ENCODE measurements at places on chromosomes 3 and 15. TPM values are rescaled to one million over a fixed set of nuclear protein-coding genes. Genes with fewer than 3 reads are reported as not detected.
A peak's percentile ranks its signal among the peaks of the same experiment; 100 is the strongest.

GRCh38 chr15:86557018-86557550 lies 477.4 kb downstream of the AGBL1 start:
- DNase-seq, result no peak

- DNase-seq, result no peak
These were observed 9.1 kb downstream of the FES start for GRCh38 chr15:90893175-90894090.

- no peak for DNase-seq
These were observed 1.7 kb downstream of the CCDC9B start for GRCh38 chr15:40338921-40339620.

- DNase-seq, result peak; percentile 56
These were observed 105.7 kb downstream of the AKAP13 start for GRCh38 chr15:85485956-85486567.

- no peak for DNase-seq
These were observed 31.0 kb downstream of the SRPRB start for GRCh38 chr3:133836497-133837158.

- no peak for DNase-seq
These were observed 17.5 kb upstream of the EIF2B5 start for GRCh38 chr3:184117636-184118035.

DNA sequence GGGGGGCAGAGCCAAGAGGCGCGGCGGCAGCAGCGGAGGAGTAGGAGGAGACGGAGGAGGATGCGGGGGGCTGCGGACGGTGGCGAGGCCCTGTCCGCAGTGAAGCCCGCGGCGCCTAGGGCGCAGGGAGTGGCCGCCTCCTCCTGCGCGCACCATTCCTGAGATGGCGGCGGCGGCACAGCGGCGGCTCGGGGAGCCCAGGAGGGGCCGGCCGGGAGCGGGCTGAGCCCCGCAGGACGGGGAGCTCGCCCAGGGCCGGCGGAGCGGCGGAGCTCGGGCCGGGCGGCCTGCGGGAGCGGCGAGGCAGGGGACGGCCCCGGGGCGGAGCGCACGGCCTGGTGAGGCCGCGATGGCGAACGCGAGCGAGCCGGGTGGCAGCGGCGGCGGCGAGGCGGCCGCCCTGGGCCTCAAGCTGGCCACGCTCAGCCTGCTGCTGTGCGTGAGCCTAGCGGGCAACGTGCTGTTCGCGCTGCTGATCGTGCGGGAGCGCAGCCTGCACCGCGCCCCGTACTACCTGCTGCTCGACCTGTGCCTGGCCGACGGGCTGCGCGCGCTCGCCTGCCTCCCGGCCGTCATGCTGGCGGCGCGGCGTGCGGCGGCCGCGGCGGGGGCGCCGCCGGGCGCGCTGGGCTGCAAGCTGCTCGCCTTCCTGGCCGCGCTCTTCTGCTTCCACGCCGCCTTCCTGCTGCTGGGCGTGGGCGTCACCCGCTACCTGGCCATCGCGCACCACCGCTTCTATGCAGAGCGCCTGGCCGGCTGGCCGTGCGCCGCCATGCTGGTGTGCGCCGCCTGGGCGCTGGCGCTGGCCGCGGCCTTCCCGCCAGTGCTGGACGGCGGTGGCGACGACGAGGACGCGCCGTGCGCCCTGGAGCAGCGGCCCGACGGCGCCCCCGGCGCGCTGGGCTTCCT lies at the start of gene GPR27:
Gene GPR27 (plus strand): TSS at position 155 of the 909 bp plus-strand sequence. CDS start 195 bp downstream, at position 350.
- peak; percentile 24 for DNase-seq

DNA sequence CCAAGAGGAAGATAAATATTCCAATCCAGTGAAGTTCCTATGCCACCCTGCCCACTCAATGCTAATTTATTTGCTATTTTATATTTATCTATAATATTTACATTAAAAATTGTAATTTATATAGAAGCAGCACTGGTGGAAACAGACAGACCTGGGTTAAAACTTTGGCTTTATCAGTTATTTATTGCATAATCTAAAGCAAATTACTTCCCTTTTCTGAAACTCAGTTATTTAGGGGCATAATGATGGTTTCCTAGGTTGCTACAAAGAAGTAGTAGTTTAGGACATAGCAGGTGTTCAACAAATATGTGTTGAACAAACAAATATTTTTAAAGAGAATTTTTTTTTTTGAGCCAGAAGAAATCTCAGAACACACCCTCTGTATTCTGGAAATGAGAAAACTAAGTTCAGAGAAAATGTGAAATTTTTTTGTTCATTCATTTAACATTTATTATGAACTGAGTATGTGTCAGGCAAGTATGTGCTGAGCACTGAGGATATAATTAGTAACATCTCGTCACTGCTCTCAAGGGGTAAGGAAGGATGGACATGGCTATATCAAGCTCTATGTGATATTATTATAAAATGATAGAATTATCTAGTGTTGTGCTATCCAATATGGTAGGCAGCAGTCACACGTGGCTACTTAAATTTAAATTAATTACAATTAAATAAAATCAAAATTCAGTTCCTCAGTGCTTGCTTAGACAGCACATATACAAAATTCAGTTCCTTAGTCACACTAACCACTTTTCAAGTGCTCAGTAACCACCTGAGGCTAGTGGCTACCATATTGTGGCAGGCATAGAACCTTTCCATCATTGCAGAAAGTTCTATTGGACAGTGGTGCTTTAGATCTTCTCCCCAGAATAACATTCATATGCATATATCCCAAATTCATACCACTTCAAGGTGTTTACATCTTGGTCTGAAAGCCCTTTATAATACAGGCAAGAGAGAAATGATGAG lies 7.0 kb upstream of the UBE2Q2 start:
- DNase-seq, result no peak

DNA sequence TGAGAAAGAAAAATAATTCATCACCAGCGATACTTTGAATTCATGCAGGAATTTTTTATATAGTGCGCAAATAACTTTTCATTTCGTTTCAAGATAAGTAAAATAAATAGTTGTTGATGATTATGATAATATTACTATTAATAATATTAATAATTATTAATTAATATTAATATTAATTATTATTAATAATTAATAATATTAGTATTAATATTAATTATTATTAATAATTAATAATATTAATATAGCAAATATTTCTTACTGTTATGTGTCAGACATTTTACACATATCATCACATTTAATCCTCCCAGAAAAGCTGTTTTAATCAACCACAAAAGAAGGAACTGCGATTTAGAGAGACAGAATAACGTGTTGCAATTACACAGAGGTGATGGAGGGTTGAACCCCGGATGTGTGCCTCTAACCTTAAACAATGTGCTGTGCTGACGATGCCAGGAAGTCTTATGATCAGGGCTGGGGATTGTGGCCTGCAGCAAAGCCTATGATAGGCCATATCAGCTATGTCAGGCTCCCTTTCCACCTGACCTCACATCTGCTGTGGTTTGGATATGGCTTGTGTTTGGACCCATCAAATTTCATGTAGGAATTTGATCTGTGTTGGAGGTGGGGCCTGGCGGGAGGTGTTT lies 263.5 kb upstream of the NR2F2 start:
- DNase-seq, result no peak

- DNase-seq, result no peak
These were observed 6.3 kb upstream of the ITPKA start for GRCh38 chr15:41487381-41487780.

DNA sequence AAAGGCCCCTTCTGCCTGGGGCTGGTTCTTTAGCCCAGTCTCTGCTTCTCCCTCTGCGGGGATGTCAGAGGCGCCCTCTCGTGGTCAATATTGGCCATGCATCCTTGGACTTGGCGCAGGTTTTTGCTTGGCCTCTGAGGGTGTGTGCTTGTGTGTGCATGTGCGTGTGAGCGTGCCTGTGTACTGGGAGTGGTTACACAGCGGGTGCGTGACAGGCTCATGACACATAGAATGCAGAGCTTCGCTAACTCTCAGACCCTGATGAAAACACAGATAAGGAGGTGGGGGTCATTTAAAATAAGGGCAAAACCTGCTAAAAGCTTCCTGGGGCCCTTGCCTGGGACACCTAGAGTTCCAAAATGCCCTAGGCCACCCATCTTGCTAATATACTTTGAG lies 160.9 kb downstream of the SMAD6 start:
- DNase-seq, result peak; percentile 36

- no peak for DNase-seq
These were observed 370.2 kb downstream of the EPHB1 start for GRCh38 chr3:135165260-135165659.

DNA sequence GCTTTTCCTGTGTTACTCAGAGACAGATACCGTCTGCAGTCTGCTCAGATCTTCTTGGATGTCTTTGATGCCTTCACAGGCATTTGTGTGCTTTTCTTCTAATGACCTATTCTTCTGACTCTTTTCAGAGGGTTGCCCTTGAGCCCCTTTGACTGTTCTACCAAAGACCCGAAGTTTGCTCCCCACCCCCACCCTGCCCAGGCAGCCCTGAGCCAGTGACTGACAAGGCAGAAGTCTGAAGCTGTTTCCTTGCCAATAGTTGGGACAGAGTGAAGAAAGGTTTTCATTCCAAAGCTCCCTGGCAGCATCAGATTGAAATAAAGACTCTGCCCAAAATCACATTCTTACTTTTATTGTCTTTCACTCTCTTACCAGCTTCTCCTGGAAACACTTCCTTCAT lies 9.0 kb upstream of the ATP13A5 start:
- no peak for DNase-seq

- DNase-seq, result no peak
These were observed 29.0 kb upstream of the FURIN start for GRCh38 chr15:90839187-90840071.

Gene MYO5A
- total RNA-seq, result 37.3 TPM

Gene XCR1
- not detected for total RNA-seq

Gene A4GNT
- not detected for total RNA-seq
